SHP77 treated with DMSO at 0.1 percent for 48 hours (cell line): ENCODE measurements at places on chromosomes 12 and 14.

DNA sequence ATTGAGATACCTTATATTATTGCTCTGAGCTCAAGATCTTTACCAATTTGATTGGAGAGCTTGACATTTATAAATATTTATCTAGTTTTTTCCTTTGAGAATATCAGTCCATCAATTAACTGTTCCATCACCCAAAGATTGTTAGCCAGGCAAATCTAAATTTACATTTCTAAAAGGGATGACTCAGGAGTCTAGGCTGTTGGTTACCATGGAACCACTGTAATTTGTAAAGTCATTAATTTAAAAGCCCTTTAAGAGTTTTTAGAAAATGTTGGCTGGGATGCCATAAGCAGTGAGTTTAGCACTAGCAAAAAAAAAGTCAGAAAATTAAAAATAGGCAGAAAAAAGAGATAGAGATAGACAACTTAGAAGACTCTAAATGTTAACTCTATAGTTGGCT lies 19.5 kb upstream of the SERPINA1 start:
- DNase-seq: no peak

- DNase-seq: peak; percentile 2
Observed at GRCh38 chr12:14884458-14884878, 1.2 kb downstream of the MGP start.

DNA sequence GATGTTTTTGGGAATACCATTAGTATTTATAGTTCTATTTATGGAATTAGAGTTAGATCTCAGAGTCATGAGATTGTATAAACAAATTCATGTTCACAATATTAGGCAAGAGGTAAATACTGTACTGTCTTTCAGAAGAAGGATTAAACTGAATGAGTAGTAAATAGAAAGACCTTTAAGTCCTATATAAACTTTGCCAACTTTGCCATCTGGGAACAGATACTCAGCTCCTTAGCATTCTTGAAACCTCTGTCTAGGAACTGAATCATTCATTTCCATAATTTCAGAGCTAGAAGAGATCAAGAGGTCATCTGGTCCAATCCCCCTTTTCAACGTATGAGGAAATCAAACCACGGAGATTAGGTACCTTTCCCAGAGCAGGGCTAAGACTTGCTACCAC lies 141.1 kb downstream of the CAND1 start:
- no peak for DNase-seq

DNA sequence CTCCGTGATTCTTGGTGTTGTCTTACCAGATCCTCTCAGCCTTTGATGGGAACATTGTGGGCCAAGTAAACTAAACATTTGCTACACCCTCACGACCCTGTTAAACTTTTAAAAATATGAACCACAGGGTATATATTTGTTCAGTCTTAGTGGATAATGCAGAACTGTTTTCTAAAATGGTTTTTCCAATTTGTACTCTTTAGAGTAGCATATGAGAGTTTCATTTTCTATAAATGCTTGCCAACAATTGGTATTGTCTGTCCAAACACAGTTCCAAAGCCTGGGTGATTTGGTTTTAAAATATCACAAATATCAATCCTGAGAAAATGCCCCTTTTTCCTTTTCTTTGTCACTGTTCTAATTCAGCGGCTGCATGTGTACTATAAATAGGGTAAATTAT lies 6.7 kb upstream of the IL22 start:
- no peak for DNase-seq

DNA sequence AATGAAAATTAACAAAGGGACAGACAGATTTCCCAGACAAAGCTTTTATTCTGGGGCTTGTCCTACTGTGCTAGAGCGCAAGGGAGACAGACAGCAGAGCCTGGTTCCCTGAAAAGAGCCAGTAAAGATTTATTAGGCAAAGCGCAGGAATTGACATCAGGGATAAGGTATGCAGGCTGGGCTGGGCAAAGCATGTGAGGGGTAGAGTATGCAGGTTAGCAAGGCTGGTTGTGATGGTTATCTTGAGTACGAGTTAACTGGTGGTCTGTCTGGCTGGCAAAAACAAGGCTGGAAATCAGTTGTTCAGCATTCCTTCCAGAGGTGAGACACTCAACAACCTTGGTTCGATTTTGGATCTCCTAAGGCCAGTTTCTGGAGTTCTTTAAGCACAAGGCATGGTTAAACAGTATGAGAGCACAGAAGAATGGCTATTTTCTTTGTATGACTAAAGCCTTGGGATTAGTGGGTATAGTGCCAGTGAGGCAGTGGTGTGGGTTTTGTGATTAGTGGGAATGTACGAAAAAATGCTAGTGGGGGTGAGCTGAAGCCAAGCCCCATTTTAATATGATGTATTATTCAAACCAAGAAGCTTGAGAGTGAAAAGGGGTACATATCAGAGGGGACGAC lies 30.9 kb downstream of the BTBD7 start:
- DNase-seq: no peak

DNA sequence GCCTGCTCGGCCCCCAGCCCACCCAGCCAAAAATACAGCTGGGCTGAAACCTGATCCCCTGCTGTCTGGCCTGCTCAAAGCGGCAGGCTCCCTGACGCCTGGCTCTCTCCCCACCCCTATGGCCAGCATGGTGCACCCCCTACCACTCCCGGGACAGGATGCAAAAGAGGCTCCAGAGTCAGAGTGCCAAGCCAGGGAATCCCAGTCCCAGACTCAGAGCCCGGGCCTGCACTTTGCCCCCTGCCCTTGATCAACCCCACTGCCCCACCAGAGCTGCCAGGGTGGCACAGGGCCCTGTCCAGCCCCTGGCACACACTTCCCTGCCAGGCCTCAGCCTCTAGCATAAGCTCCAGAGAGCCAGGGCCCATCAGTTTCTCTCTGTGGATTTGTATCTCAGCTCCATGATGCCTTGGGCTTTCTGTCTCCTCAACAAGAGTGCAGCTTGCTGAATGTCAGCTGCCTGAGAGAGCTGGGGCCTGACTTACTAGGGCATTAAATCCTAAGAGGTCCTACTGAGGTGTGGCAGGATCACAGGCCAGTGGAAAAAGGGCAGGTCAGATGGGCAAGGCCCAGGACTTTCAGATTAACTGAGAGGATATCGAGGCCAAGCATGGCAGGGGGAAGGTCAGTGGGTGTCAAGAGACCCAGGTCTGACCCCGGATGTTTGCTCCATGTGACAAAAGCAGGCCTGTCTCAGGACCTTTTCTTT lies 13.9 kb downstream of the ACVRL1 start:
- no peak for DNase-seq

GRCh38 chr12:4943938-4944284 lies 34.2 kb downstream of the KCNA1 start:
- DNase-seq: no peak

DNA sequence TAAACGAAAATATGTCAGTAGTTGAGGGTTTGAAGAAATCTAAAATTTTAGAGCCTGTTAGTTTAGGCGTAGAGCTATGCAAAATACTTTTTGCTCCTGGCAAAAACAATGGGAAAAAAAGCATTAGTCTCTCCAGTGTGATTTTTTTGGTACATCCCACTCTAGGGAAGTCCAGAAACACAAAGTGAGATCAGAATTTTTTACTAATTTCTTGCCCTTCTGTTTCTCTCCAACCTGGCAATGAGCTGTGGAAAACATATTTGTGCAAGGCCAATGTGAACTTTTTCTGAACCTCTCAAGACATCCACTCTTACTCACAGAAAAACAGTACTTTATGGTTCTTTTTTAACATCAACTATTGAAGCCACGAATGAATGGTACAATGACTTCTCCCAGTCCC lies 56.9 kb upstream of the DCN start:
- DNase-seq: no peak

DNA sequence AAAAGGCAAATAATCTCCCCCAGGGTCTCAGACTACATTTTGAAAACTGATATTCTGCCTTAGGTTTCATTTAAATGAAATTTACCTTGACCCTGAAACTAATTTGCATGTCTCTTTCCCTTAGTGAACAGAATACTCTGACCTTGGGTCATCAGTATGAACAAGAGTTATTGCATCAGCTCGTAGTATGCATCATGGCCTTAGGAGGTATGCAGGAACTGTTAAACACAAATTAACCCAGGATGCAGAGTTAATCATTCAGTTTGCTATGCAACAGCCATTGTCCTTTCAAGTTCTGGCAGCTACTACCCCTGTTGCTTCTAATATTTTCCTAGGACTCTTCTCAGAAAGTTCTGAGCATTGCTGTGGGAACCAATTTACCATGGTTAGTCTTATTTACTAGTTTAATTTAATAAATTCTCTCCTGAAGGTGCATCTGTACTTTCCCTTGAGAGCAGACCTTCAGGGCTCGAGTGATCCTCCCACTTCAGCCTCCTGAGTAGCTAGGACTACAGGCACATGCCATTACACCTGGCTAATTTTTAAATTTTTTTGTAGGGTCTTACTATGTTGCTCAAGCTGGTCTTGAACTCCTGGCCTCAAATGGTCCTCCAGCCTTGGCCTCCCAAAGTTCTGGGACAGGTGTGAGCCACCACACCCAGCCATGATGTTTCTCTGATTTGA lies 126.7 kb downstream of the TTC6 start:
- no peak for DNase-seq

DNA sequence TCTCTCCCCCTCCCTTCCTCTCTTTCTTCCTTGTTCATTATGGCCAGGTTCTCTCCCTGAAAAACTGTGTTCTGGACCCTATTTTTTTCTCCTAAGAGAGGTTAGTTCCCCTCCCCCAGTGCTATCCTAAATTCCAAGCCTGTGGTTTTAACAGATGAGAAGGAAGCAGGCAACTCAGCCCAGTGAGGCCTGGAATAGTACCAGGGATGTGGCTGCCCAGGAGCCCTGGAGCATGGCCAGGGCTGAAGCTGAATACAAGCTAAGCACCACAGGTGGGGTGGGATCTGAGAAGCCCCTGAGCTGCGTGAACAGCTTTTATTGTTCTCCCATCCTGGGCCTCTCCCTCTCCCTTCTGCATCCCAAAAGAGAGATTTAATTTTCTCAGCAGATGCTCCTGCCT lies 1581.3 kb upstream of the TMEM132C start:
- no peak for DNase-seq

- no peak for DNase-seq
Observed at GRCh38 chr12:57793920-57794319, 11.3 kb downstream of the TSFM start.

DNA sequence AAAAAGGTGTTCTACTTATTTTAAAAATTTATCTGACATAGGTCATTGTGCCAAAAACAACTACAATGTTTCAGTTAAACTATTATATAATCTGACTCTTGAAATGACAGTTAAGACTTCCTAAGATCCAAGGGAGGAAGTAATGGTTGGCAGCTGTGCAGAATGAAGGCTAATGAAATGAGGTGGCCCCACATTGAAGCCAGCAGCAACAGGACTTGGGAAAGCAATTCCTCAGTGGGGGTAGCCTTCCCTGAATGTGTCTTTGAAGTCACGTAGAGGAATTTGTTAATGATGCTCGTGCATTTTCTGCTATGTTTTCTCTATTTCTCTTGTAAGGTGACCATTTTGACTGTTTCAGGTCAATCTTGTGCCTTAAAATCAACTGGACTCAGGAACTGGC lies 162.4 kb upstream of the DAAM1 start:
- no peak for DNase-seq

DNA sequence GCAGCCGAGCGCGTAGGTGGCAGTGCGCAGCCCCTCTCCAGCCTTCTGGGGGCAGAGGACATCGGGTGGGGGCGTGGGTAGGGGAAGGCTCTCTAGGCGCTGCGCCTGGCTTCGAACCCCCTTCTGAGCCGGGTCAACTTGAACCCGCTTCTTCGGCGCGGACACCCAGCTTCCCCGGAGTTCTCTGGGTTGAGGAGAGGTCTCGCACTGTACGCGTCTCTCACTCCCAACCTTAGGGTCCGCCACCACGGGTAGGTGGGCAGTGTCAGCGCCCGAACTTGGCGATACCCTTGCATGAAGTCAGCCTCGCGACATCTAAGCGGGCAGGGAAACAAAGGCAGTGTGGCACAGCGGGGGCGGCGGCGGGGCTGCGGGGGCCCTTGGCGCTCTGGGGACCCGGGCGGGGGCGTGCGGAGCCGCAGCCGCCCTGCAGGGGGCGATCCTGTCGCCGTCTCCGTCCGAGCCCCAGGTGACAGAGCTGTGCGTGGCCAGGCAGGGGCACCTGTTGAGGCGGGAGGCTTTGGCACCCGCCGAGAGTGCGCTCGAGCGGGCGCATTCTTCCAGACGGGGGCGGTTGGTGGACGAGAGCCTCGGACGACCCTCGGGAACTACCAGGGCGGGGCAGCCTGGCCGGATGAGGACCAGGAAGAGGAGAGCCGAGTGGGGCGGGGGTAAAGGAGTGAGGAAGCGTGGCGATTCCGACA lies 1.1 kb downstream of the GALNT16 start:
- no peak for DNase-seq

DNA sequence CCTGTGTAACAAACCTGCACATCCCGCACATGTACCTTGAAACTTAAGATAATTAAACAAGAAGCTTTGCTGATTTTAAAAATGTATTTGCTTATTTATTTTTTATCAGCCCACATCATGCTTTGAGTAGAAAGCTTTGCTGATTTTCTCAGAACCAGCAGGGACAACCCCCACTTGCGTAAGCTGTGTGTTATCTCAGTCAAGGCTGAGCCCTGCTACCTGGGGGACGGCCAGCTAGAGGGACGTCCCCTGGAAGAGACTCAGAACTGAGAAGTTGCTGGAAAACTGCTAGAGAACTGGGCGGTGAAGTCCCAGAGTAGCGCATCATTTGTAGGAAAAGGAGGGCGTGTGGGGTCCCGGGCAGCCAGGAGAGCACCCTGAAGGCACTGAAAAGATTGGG lies 4.1 kb upstream of the PLEK2 start:
- no peak for DNase-seq
